Ovary (tissue), 10 donors: ENCODE measurements at places on chromosomes 13 and 19. TPM values are rescaled to one million over a fixed set of nuclear protein-coding genes. Genes with fewer than 3 reads are reported as not detected.

DNA sequence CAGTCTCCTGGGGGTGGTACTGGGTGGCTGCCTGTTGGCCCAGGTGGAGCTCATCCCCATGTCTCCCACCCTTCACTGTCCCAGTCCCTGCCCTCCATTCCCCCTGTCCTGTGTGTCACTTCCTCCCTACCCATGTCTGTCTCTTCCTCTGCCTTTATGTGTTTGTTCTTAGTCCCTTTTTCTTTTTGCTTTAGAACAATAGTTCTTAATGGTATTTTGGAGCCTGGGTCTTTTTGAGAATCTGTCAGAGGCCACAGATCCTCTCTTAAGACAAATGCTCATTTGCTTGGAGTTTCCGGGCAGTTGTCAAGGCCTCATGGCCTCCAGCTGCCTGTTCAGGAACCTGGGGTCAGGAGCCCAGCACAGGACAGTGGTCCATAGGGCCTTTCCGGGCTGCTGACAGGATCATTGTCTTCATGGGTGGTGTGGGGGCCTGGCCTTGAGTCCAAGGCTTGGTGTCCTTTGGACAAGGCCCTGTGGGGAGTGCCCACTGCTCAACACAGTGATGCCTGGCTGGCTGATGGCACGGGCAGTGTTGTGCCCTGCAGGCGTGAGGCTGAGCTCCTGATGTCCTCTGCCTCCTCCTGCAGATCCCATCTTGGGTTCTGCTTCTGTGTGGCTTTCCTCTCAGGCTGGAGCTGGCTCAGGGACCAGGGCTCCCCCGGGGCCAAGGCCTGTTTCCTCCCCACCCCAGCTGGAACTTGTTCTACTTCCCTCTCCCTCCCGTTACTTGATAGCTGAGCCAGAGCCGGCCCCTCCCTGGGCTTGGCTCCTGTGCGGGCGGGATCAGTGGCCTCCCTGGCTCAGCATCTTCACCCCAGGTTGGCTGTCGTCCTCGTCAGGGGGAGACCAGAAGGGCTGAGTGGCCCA lies 3.5 kb downstream of the EGLN2 start:
- DNase-seq, result peak; percentile 76

GRCh38 chr13:23322353-23323336 lies 110.9 kb downstream of the SACS start:
- no peak for DNase-seq

- no peak for DNase-seq
Measured at GRCh38 chr13:48158915-48159314, 64.0 kb upstream of the MED4 start.

- DNase-seq, result no peak
Measured at GRCh38 chr13:42394711-42395085, 122.7 kb downstream of the AKAP11 start.

ONECUT3 gene
- not detected for polyA plus RNA-seq

- DNase-seq, result no peak
Measured at GRCh38 chr19:13484166-13484565, 22.1 kb downstream of the CACNA1A start.

- DNase-seq, result no peak
Measured at GRCh38 chr13:78241278-78241919, 322.8 kb upstream of the EDNRB start.
